ENCODE measurements at places on chromosomes 6 and 20.

- DNase-seq: no peak
These were observed 114.4 kb downstream of the SULF2 start for GRCh38 chr20:47670913-47671312.

DNA sequence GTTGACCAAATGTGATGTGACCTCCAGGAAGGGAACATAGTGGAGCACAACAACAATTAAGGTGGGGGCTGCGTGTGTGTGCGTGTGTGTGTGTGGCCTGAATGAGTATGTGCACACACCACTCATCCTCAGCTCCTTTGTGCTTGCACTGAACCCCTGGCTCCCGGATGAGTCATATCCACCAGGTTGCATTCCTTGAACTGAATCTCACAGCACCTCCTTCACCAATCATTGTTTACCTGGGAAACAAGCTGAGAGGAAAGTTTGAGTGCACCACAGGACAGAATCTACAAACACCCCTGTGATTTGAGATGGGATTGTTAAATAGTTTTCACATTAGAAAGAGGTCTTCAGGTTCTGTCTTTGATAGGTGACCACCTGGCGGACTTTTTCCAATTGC, 33.7 kb upstream of the GPR6 start:
- DNase-seq: peak; percentile 60

- DNase-seq: peak; percentile 15
These were observed 2.1 kb downstream of the TOP1 start for GRCh38 chr20:41030531-41031242.

- no peak for DNase-seq
These were observed 132.5 kb upstream of the NEDD9 start for GRCh38 chr6:11364971-11365397.

- no peak for DNase-seq
These were observed 13.9 kb downstream of the JAG1 start for GRCh38 chr20:10659651-10660601.

GRCh38 chr6:63307581-63308246, 12.1 kb downstream of the LGSN start:
- peak; percentile 64 for DNase-seq

DNA sequence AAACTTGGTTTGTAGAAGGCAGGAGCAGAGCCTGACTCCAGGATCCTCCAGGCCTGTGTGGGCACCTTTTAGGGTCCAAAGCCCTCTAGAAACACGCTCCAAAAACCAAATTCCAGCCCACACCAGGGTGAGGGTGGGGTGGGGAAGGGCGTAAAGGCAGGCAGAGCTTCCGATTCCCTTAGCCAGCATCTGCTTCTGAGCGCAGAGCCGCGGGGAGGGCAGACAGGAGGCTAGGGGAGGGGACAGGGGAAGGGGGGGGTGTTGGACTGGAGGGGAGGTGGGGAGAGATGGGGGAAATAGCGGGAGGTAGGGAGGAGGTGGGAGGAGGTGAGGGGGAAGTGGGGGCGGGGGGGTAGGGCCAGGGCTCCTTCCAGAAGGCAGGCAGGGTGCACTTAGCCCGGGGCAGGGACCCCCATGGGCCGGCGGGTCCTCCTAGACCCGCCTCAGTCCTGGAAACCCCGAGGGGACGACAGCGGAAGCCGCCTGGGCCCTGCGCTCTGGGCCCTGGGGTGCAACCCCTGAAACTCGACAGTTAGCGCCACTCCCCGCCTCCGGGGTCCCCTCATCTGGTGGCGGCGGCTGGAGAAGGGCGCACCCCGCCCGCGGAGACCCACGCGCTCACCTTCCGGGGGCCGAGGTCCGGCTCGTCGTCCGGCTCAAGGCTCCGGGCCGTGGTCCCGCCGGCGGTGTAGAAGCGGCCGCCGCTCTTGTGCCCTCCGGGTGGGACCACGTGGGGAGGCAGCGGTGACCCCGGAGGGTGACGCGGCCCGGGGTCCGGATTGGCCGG, 22.0 kb upstream of the FRMD1 start:
- no peak for DNase-seq

- DNase-seq: peak; percentile 42
These were observed 2.3 kb downstream of the PM20D2 start for GRCh38 chr6:89148016-89148750.

DNA sequence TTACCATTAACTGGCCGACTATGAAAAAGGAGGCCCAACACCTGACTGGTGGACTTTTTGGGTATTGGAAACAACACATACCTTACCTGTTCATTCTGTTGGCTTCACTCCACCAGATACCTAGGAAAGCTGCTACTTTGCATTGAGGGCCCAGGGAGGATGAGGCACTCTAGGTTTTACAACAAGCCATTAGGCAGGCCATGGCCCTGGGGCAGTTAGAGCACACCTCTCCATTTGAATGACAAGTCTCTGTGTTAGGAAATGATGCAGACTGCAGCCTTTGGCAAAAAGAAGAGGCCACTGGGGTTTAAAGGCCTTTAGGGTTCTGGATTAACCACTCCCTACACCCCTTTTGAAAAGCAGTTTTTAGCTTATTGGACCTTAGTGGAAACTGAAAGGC, 144.3 kb downstream of the OR2B2 start:
- DNase-seq: no peak

- DNase-seq: no peak
These were observed 23.2 kb downstream of the TRERF1 start for GRCh38 chr6:42428326-42429041.

DNA sequence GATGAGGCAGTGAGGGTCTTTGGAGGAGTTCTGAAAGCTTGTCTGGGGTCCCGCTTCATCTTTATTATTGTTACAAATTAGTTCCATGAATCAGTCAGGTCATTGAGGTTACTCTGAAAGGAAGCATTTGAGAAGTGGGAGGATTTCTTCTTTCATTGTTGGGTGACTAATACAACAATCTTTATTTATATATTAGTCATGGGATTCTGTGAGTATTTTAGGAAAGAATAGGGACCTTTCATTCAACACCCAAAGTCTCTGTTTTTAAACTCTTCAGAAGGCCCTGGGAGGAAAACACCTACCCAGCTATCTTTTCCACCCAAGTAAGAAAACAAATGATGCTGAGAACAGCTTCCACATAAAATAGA, 98.3 kb downstream of the SOD2 start:
- DNase-seq: peak; percentile 91

DNA sequence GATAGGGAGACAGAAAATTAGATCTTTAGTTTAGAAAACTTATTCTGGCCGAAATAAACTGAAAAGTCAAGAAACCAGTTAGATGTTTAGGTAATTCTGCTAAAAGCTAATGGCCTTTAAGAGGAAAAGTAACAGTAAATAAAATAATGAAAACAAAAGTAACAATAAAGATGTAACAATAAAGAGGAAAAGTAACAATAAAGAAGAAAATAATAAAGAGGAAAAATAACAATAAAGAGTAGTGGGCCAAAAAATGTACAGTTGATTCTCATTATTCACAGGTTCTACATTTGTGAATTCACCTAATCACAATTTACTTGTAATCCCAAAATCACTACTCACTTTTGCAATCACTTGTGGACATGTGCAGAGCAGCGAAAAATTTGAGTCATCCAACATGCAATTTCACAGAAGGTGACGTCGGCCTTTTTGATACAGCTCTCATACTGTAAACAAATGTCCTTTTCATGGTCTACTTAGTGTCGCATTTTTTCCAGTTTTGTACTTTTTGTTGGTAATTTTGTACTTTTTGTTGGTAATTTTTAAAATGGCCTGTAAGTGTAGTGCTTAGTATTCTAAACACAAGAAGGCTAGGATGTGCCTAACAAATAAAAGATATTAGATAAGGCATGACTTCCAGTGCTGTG, 24.0 kb downstream of the HBS1L start:
- no peak for DNase-seq

GRCh38 chr20:35697696-35698297, 1.4 kb downstream of the NFS1 start:
- no peak for DNase-seq

GRCh38 chr6:143405373-143406154, 44.9 kb downstream of the ADAT2 start:
- DNase-seq: peak; percentile 53

- DNase-seq: no peak
These were observed 91.8 kb upstream of the TNFAIP3 start for GRCh38 chr6:137775227-137775626.

DNA sequence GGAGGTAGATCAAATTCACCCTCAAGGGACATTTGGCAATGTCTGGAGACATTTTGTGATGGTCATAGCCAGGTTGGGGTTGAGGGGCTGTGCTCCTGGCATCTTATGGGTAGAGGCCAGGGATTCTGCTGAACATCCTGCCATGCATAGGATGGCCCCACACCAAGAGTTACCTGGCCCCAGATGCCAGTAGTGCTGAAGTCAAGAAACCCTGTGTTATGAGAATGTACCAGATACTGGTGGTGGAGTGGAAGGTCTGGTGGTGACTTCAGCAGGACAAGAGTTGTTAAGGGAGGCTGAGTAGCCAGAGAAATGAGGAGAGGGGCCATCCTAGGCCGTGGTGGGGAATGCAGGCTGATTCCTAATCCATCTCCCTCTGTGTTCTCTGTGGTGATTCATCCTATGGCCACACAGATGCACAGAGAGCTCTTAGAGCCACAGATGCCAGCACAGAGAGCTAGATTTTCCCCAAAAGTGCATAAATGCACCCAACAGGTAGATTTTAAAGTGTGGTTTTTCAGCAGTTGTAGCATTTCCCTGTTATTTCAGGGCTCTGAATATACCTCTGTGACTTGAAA, 43.6 kb downstream of the CDYL start:
- no peak for DNase-seq

DNA sequence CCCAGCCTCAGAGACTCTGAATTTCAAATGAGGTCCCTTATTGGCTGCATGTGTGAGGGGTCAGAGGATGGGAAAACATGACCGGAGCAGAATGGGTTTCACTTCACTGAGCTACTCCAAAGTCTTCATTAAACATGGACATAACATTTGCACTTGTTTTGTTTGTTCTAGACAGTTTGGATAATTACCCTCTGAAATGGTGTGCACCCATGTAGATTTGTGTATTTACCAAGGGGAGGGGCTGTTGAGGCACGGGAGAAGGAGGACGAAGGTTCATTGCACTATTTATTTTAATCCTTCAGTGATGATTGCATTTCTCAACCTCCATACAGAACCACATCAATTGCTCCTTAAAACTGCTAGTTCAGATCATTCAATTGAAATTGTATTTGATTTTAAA, 364.2 kb downstream of the TFAP2B start:
- no peak for DNase-seq

DNA sequence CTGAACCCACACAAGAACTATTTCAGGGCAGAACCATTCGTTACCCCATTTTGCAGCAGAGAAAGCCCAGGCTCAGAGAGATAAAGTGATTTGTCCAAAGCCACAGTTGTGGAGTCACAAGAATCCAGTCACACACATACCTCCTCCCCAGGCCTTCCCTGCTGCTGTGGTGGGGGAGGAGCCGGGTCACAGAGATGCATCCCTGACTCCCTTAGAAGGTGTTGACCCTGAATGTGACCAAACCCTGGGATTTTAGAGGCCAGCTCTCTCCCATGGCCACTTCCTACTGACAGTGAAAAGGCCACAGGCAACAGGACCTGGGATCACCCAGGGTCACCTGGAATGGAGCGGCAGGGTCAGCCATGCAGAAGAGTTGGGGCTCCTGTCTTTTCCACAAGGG, 48.6 kb downstream of the CHMP4B start:
- DNase-seq: no peak

GRCh38 chr6:13765570-13765969, 48.8 kb downstream of the MCUR1 start:
- DNase-seq: no peak

DNA sequence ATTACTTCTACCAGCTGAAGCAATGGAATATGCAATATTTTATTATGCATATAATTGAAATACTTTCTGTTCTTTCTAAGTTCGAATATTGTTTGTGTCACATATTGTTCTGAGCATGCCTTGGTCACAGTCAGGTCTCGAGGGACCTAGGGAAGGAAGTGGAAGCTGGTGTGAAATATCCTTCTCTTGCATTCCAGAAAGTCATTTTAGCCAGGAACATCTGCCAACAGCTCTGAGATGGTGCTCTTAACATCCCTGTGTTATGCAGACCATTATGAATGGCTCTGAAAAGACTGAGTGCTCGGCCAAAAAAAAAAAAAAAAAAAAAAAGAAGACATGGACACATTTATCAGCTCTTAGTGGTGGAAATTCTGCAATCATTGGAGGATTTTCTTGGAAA, 132.7 kb upstream of the JAG1 start:
- DNase-seq: no peak

- DNase-seq: no peak
These were observed 283.2 kb downstream of the GMDS start for GRCh38 chr6:1962201-1962600.

DNA sequence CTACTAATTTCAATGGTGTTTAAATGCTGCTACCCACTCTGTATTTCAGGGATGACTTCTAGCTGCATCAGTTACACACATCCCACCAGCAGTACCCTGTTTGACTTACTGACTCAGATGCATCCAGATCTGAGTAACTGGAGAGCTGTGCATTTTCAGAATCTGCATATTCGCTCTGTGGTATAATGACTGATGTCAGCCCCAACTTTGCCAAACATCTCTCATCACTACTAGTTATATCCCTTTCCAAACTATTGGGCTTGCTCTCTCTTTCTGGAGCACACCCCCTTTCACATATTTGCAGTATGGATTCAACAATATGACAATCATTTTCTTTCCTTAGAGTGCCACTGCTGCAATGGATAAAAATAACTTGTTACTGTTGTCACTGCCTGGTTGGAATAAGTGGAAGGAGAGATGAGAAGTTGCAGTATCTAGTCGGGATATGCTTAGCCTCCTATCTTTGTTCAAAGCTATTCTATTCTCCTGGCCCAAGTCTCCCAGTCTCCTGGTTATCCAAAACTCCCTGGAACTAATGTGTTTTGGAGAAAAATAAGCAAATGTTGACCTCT, 3.3 kb upstream of the RSPO3 start:
- no peak for DNase-seq

- DNase-seq: peak; percentile 27
These were observed 44.5 kb downstream of the PXDC1 start for GRCh38 chr6:3707024-3707423.

DNA sequence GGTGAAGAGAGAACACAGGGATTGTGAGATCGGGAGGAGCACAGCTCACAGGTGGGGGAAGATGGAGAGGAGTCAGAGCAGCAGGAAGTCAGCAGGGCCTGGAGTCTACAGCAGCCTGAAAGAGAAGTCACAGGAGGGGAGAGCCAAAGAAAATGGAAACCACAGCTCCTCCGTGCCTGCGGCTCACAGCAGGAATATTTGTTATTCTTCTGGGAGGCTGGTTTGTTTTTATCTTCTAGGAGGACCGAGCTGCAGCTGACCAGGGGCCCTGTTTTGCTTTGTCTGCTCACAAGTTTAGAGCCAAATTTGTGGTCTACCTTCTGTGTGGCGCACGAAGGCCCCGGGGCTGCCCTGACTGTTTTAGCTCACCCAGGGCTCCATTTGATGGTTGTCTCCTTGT, 81.8 kb downstream of the CLIC5 start:
- no peak for DNase-seq

GRCh38 chr6:102300350-102300749, 906.8 kb downstream of the GRIK2 start:
- peak; percentile 34 for DNase-seq

GRCh38 chr6:97849390-97849789, 566.4 kb upstream of the MMS22L start:
- no peak for DNase-seq

DNA sequence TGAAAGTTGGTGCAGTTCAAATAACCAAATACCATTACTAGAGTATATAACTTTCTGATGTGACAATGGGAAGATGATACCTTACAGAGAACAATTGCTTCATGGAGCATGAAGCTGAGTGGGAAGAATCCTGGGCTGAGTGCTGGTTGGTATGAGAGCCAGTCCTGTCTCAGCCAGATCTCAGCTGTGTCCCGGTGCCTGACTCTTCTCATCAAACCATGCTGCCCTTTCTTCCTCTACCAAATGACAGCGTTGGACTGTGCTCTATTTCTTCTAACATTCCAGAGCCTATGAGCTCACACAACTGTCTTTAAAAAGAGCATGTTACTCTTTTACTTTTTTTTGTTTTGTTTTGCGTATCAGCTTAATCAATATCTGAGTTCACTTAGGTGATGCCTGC, 27.5 kb upstream of the PBOV1 start:
- peak; percentile 13 for DNase-seq

Measured in HT1080 (cell line).